Upper lobe of right lung (tissue), 1 donor: ENCODE measurements at places on chromosomes 13 and 19. TPM values are rescaled to one million over a fixed set of nuclear protein-coding genes. Genes with fewer than 3 reads are reported as not detected.
A peak's percentile ranks its signal among the peaks of the same experiment; 100 is the strongest.

DNA sequence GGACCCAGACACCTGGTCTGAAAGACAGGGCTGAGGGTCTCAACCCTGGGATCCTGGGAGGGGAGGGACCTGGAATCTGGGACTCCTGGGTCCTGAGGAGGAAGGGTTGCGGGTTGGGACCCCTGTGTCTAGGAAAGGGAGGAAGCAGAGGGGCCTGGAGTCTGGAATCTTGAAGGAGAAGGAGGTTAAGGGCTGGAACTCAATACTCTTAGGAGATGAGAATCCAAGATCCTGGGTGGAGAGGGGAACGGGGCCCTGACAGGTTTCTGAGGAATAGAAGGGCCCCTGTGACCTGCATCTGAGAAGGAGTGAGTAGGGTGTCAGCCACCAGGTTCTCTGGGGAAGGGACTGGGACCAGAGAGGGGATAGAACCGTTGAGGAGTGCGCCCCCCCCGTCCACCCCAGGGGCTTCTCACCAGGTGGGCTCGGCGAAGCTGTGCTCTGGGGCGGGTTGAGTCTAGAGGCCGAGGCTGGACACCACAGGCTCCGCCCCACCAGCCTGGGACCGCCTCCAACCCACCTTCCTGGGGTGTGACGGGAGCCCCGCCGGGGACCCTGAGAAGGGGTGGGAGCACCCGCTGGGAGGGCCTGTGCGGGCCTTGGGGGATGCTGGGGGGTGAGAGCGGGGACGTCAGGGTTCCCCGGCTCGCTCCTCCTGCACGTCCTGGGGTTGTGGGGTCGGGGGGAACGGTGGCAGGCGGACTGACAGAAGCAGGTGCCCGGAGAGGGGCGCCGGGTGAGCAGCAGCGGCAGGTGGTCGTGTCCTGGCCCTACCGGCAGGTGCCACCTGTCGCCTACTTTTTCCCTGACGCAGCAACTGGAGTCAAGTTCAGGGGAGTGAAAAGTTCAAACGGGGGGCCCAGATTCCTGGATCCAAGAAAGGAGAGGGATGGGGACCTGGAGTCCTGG, at the start of gene MAMSTR:
MAMSTR (minus strand) TSS at position 463 of the 909 bp plus-strand sequence. CDS start 694 bp downstream, outside the sequence.
- H3K4me1 ChIP-seq: peaks cover 29% of the 10 kb centered on the region
- peak within 1 kb of the TSS; percentile 84 for H3K27ac ChIP-seq
- no peaks in the 10 kb centered on the region for H3K36me3 ChIP-seq
- no peak for DNase-seq

DNA sequence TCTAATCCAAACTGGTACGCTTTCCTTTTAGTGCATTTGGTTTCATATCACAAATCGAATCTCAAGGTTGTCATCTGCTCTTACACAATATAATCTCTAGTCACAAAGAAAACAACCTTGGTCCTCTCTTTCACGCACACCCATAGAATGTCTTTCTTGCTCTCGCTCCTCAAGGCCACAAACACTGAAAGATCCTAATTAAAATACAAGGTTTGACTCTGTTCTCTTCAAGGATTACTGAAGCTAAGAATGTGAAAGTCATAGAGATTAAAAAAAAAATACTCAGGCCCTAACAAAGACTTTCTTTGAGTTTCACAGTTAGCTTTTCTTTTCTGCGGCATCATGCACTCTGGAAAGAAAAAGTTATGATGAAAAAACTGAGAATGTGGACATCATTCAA, 891.5 kb downstream of the EFNB2 start:
- H3K4me3 ChIP-seq: no peak overlapping the region
- no peaks in the 10 kb centered on the region for H3K4me1 ChIP-seq
- no peaks in the 10 kb centered on the region for H3K36me3 ChIP-seq
- DNase-seq: no peak

DNA sequence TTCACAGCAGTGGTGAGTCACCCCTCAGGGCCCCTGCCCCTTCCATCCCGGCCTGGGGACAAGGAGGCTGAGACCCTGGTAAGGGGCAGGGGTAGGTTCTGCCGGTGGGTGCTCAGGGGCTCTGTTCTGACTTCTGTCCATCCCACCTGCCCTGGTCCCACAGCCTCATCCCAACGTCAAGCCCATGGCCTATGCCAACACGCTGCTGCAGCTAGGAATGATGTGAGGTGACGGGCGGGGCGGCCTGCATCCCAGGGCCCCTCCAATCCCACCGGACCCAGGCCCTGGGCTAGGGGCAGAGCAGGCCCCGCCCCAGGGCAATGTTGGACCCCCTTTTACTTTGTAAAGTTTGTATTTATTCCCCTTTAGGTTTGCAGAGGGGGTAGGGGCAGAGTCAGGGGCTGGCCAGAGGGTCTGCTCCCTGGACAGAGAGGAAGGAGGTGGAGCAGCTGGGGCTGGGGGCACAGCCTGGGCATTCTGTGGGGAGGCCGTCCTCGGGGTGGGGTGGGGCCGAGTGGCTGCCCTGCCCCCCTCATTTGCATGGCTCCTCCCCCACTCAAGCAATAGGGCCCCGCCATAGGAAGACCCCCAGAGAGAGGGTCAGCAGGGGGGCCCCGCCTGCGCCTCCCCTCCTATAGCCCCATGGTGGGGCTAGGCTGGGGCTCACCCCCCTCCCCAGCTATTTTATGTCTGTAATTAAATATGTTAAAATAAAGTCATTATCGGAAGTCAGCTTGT, 23.1 kb downstream of the CCDC8 start:
- H3K4me3 ChIP-seq: no peak overlapping the region
- H3K27me3 ChIP-seq: no peaks in the 10 kb centered on the region
- H3K4me1 ChIP-seq: peaks cover 11% of the 10 kb centered on the region
- peaks cover 45% of the 10 kb centered on the region for H3K36me3 ChIP-seq
- DNase-seq: peak; percentile 48

DNA sequence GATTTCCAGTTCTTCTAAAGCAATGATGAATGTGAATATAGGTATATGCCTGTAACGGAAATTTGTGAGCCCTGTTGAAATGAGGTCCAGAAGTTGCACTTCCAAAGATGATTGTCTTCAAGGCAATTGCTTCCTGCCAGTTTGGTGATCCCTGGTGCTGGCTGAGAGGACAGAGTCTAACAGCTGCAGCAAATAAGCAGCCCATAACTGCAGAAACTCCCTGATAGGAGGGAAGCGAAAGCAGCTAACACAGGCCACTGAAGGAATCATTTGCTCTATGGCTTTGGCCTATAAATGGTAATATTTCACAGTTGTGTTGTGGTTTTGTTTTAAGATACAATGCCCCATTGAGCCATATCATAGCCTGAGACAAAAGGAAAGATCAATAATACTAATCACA, 451.5 kb upstream of the MIR17HG start:
- no peak overlapping the region for H3K4me3 ChIP-seq
- H3K27ac ChIP-seq: no peak overlapping the region
- no peaks in the 10 kb centered on the region for H3K4me1 ChIP-seq
- no peaks in the 10 kb centered on the region for H3K36me3 ChIP-seq
- DNase-seq: no peak

GRCh38 chr19:3073159-3073563, 10.9 kb upstream of the TLE5 start:
- no peak for DNase-seq
- no peaks in the 10 kb centered on the region for H3K27me3 ChIP-seq

RUBCNL gene
- 2.9 TPM for total RNA-seq

DNA sequence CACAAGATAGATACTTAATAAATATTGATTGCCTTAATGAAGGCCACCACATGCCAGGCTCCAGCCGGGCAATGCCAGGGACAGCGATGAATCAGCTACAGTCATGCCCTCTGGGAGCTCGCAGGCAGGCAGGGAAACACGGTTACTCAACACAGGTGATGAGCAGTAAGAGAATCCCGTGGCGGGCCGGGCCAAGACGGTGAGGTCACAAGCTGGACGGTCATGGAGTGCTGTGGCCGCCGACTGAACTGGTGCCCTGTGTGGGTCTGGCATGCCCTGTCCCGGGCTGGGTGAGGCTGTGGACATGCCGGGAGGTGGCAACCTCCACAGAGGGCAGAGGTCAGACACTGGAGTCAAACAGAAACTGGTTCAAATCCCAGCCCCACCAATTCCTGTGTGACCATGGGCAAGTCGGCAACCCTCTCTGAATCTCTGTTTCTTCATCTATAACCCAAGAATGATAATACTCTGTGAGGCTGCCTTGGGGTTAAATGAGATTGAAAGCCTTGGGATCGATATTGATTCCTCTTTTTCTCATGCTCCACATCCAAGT, 13.2 kb upstream of the PAK4 start:
- DNase-seq: no peak
- H3K4me3 ChIP-seq: no peak overlapping the region
- no peaks in the 10 kb centered on the region for H3K36me3 ChIP-seq
- no peaks in the 10 kb centered on the region for H3K4me1 ChIP-seq
- no peaks in the 10 kb centered on the region for H3K27me3 ChIP-seq
- no peak overlapping the region for H3K27ac ChIP-seq
